ENCODE measurements at places on chromosomes 12 and 14. TPM values are rescaled to one million over a fixed set of nuclear protein-coding genes. Genes with fewer than 3 reads are reported as not detected.

- DNase-seq, result no peak
These were observed 184.7 kb downstream of the AACS start for GRCh38 chr12:125249932-125250331.

DNA sequence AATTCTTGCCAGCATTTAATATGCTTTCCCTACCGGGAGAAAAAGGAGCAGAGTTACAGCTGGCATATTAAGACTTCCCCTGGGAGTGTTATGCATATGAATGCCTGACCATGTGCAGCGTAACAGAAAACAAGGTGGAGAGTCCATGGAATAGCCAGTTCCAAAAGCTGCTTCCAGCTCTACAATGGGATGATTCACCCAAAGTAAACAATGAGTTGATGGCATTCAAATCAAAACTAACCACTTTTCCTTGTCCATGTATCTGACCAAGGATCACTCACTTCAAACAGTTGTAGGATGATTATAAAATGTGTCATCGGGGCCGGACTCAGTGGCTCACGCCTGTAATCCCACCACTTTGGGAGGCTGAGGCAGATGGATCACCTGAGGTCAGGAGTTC is 48.1 kb upstream of the BICDL1 start:
- no peak for DNase-seq

GRCh38 chr12:92784797-92785562 is 82.2 kb downstream of the PLEKHG7 start:
- DNase-seq, result no peak

GRCh38 chr12:57452181-57452936 is 2.7 kb upstream of the INHBE start:
- no peak for DNase-seq

DNA sequence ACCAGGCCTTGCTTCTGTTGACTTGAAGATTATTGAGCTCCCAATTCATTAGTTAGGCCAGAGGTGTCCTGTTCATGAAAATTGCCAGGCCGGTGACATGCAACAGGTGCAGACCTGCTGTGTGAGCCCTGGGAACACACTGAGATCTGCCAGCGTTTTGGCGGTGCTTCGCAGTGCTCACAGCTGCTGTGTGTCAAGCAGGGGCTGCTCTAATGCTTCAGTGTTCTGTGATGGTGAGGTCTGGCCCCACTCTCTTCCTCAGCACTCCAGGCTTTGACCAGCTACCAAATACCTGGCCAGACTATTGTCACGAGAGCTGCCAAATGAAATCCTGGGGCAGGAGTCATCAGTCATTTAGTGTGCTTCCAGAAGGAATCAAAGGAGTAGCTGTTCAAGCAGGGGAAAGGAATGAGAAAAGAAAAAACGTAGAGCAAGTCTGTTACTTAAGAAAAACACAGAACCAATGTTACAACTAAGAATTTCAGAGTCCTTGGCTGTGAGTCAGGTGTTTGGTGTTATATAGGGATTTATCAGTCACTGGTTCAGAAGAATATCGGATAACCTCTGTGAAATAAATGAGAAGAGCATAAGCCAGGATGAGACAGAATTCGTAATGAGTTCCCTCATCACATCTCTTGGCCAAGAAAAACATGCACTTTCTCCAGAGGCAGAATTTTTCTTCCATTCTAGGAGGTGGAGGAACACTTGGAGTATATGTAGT is 150.8 kb downstream of the FBXL14 start:
- no peak for DNase-seq

DNA sequence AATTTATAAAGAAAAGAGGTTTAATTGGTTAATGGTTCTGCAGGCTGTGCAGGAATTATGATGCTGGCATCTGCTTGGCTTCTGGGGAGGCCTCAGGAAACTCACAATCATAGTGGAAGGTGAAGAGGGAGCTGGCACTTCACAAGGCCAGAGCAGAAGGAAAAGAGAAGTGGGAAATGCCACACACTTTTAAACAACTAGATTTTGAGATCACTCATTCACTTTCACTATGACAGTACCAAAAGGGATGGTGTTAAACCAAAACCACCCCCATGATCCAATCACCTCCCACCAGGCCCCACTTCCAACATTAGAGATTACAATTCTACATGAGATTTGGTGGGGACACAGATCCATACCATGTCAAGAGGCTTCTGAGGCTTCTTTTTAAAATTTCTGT is 62.6 kb downstream of the SLC38A4 start:
- no peak for DNase-seq

GRCh38 chr12:77102691-77103090 is 37.3 kb upstream of the E2F7 start:
- DNase-seq, result no peak

- no peak for DNase-seq
These were observed 10.4 kb upstream of the PTHLH start for GRCh38 chr12:27982951-27983350.

- no peak for DNase-seq
These were observed 679 bp downstream of the BDKRB2 start for GRCh38 chr14:96205059-96205977.

GRCh38 chr12:46430340-46430948 is 57.9 kb upstream of the SLC38A2 start:
- no peak for DNase-seq

GRCh38 chr14:21024585-21025370 is at the start of gene NDRG2:
NDRG2 (minus strand) TSS chr14:21025061; CDS start chr14:21023315, 1,746 bp downstream.
- no peak for DNase-seq

GRCh38 chr14:32073537-32074189 is 3.4 kb upstream of the ARHGAP5 start:
- no peak for DNase-seq

DNA sequence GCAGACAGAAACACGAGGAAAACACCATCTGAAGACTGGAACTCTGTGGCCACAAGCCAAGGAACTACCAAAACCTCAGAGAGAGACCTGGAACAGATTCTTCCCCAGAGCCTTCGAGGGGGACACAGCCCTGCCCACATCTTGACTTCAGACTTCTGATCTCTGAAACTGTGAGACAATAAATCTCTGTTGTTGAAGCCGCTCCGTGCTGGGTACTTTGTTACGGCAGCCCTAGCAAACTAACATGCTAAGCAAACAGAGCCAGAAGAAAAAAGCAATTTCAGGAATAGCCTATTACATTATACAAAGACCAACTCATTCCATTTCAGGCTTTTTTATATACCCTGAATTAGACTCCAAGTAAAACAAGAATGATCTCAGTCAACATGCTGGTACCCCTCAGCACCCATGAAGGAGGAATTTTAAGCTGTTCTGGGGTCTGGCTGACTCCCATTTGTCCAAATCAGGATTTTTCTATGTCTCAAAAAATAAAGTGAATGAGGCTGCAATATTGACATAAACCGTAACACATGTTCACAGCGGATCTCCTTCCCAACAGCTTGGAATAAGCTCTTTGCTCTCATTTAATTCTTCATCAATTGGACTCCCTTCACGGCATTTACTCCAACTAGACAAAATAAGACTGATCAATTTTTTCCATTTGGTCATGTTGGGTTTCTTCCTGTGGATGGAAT is 190.1 kb downstream of the FOXN3 start:
- no peak for DNase-seq

DNA sequence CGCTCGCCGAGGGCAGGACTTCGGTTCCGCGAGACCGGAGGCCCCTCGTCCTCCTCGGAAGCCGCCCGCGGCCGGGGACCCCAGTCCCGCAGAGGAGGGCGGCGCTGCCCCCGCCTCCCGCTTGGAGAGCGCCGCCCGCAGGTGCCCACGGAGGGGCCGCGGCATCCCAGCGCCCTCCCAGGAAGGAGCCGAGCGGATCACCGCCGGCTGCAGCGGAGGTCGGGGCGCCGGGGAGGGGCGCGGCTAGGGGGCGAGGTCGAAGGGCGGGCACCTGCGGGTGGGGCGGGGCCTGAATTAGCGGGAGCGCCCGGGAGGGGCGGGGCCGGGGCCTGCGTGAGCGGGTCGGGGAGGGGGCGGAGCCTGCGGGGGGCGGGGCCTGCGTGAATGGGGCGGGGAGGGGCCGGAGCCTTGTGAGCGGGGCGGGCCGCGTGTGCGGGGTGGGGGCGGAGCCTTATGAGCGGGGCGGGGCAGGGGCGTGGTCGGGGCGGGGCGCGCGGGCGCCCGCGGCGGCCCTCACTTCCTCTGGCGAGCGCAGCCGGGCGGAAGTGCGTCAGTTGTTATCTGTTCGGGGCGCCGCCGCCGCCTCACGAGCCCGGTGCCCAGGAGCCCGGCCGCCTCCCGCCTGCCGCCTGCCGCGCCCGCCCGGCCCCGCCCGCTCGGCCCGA is at the start of gene FBRSL1:
Gene FBRSL1 (plus strand): TSS at position 550 of the 665 bp plus-strand sequence.
- peak; percentile 83 for DNase-seq

DNA sequence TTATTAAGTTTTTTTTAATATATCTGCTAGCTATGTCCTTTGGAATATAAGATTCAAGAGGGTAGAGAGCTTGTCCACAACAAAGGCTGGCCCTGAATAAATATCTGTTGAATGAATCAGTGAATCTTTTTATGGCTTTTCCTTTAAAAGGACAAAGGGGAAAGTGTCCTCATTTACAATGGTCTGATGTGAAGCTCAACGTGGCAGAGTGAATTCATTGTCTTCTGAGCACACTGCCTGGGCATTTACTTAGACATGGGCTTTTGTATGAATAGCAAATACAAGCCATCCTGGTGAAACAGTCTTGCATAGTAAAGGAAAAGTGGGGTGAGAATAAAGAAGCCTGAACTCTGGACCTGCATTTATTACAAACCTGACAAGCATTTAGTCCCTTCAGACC is 201.2 kb downstream of the NELL2 start:
- no peak for DNase-seq

DNA sequence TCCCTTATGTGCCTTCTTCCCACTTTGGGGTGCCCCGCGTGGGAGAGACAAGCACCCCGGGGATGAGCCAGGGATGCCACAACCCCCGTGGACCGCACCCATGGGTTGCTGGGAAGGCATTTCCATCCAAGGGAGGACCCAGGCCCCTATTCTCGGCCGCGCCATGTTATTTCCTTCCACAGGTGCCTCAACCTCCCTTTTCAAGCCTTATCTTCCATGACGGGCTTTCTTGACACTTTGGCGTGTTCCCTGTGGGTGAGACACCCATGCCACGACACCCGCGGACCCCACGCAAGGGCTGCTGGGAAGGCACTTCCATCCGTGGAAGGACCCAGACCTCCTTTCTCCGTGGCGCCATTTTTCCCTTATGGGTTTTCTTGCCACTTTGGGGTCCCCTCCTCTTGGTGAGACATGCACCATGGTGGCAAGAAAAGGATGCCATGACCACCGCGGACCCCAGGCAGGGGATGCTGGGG is 269.2 kb downstream of the ALG10 start:
- DNase-seq, result no peak

GRCh38 chr12:44847888-44848702 is 28.0 kb downstream of the NELL2 start:
- no peak for DNase-seq

DNA sequence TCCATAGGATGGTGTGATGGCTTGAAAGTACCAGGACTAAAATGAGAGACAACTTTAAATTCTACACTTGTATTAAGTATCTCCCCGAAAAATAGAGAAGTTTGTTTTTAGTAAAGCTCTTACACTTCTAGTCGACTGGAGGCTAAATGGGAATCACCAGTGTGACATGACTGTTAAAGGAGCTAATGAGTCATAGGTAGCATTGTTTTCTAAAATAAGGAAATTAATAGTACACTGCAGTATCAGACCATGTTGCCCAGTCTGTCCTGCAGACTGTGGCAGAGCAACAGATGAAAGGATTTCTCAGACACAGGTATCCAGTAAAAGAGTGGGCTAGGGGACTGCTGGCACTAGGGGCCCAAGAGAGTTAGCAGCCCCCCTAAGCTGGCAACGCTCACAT is 140.1 kb downstream of the TMEM117 start:
- DNase-seq, result no peak

DNA sequence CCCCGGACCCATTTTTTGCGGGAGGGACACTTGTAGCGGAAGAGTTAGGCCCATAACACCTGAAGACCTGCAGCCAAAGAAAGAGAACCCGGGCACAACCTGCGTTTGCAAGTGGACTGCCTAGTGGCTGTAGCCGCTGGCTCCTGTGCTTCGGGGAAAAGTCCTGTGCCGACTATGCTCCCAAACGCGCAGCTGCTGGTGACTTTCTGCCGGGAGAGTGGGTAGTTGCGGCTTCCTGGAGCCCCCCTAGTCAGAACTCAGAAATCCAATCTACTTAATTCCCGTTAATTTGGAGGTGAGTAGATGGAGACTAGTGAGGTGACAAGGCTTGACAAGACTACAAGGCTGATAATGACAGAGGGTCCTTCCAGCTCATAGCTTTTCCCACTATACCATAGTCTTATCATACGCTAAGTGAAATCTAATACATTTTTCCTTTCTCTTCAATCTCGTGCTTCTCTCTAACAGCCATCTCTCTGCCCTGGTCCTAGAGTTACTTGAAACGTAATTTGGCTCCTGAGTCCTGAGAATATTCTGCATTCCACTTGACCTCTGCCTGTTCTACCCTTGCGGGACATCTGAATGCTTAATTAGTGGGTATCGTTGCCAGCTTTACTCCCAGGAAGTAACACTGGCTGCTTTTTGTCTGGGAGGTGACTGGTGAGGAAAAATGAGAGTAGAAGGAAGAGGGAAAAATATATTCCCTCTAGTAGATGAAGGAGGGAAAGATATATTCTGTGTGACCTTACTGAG is 556 bp downstream of the MTHFD1 start:
- no peak for DNase-seq

DNA sequence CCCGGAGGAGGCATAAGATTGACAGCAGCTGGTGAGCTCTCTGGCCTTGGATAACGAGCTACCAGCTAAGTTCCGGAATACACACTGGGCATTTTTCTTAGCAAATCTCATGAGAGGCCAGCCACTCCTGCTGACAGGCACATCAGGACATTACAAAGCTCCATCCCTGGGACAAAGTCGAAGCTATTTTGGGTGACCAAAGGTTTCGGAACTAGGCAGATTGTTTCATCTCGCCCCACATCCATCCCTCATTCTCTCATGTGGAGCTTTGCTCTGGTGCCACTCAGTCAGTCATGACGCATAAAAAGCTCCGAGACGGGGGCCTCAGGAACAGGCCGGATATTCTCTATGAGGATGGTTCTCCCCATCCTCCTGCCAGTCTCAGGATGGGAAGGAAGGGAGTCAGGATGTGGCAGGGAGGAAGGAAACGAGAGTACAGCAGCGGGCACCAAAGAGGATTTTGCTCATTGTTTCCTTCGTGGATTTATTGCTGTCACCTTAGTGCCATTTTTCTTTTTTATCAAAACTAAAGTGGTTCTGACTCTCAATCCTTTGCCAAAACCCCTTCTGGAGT is 253.1 kb upstream of the FKBP4 start:
- no peak for DNase-seq

DNA sequence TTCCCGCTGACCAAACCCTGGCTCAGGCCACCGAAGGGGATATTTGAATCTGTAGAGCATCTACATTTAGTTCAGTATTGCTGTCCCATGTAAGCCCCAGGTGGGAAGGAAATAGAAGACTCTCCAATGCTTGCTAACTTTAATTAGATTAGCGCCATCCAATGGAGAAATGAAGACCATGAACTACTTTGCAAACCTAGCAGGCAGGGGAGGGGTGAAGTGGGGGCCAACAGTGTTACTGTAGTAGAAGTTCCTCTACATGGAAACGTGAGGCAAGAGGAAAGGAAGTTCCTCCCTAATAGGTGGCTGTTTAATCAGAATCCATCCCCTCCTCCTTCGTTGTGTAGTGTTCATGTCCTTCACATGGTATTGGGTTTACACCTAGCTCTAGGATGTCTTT is 9.3 kb upstream of the DENND5B start:
- no peak for DNase-seq

Gene RNF212B
- total RNA-seq, result not detected

Gene SPIC
- not detected for total RNA-seq

Gene SLC39A2
- not detected for total RNA-seq

Gene LALBA
- total RNA-seq, result not detected

Gene KRT3
- total RNA-seq, result not detected

Gene MYL2
- not detected for total RNA-seq

Gene PIK3C2G
- 0.19 TPM for total RNA-seq

Gene NINJ2
- total RNA-seq, result 20.2 TPM

Gene CRACR2A
- total RNA-seq, result 2.2 TPM

Gene DPF3
- total RNA-seq, result 3.8 TPM

Gene AQP5
- not detected for total RNA-seq

Gene MAP1LC3B2
- 1.7 TPM for total RNA-seq
